ENCODE measurements at places on chromosomes 2 and 18. TPM values are rescaled to one million over a fixed set of nuclear protein-coding genes. Genes with fewer than 3 reads are reported as not detected.

DNA sequence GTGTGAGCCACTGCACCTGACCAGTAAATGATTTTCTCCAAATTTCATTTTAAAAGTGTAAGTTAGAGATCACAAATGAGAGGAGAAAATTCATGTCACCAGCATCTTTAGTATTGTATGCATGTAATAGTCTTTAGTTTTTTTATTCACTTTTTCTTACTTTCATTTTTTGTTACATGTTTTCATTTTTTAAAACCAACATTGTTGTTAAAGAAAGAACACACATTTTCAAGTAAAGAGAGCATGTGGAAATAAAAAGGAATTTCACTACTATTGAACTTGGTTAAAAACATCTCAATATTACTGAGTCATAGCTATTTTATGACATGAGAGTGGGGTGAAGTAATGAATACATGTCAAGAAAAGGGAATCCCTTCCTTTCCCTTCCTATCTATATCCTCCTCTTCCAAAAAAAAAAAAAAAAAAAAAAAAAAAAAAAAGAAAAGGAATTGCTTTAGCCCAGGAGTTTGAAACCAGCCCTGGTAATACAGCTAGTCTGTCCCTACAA is 29.1 kb upstream of the PMAIP1 start:
- DNase-seq = no peak

DNA sequence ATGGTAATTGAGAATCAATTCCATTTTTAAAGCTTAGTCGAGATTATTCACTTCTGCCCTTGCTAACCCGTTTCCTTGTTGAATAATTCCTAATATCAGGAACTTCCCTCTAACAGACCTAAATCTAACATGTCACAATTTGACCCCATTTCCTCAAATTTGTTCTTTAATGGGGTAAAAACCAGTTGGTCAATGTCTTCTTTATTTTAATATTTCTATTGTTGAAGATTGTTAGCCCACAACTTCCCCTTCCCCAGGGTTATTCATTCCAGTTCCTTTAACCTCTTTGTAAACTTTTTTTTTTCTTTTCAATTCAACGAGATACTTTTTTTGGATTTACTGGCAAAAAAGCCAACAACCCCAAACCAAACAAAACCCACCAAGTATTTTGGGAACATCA is 7.3 kb downstream of the TNFRSF11A start:
- DNase-seq = no peak

- DNase-seq = no peak
These were observed 13.1 kb downstream of the MTCL1 start for GRCh38 chr18:8718401-8718913.

GRCh38 chr2:69291004-69291650 is 95.9 kb downstream of the GFPT1 start:
- no peak for DNase-seq

DNA sequence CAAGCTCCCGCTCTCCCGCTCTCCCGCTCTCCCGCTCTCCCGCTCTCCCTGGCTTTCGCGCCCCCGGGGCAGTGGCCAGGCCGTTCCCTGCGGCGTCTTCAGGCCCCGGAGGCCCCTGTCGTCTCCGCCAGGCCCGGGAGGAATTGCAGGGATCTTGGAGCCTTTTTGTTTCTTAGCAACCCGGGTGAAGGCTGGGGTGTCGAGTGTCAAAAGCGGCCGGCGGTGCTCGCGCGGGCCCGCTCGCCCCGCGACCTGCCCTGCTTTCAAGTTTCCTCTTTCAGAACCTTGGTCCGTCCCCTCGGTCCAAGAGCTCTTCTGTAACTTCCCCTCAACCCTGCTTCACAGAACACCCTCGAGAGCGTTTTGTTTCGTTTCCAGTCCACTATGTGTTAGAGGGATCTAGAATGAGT is 1.4 kb downstream of the RNF138 start:
- peak; percentile 69 for DNase-seq

DNA sequence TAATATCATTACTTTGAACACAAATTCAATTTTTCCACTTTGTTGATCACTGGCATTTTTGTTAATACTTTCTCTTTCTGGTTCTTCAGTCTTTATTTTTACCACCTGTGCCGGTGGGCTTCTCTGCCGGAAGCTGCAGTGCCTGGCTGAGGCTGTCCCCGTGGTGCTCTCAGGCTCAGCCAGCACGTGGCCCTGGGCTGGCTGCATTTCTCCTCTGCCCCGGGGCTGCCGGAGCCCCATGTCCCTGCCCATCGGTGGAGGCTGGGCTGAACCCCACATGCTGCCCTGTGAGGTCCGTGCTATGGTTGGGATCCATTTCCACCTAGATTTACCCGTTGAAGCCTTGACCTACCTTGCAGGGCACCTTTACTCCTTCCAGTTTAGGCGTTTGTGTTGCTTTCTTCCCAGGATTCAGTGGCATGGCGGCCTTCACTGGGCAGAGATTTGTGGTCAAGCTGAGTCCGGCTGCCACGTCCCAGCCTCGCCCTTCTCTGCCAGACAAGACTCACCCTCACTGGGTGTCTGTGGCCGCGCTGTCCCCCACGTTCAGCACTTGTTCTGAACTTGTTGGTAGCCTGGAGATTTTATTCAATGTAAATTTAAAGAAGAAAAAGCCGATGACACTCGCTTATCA is 12.8 kb upstream of the TMEM18 start:
- no peak for DNase-seq

DNA sequence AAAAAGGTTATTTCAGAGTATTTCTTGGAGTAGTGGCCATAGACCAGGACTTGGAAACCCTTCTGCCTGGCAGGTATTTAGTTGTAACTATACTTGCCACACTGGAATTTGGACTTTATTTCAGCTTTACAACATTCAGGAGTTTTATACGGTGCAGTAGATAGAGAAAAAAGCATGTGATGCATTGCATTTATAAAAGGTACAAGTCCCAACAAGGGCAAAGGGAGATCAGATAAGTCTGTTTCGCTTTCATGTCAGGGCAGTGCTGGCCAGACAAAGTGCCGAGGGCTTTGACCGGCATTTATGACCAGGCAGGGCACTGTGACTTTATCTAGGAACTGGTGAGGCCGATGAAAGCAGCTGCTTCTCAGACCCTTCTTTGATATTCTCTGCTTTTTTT is 145.4 kb downstream of the RTN4 start:
- DNase-seq = no peak

DNA sequence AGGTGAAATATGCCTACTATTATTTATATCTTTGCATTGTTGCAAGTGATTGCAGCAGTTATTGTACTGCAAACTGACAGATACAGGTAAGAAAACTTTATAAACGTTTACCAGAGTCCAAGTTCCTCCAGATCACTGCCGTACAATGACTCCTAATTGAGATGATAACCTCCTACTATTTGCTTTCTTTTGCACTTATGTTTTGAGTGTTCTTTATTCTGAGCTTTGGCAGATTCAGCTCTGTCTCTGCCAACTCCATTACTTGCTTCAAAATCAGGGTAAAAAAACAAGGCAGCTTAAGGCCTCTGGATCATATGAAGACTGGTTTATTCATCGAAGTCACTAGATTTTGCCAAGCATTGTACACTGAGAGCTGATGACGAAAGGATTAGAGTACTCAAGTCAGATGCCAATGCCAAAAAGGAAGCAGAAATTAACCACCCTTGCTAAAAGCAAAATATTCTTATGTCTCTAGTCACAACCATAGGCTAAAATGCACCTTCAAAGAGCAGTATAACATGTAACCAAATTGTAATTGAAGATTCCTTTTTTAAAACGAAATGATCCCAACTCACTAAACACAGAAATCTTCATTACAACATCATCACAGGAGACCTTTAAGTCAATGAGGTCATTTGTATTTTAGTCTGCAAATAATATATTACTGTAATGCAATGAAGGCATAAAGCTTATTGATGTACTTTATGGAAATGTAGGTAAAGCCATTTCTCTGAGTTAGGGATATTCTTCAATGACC is 10.5 kb upstream of the IKZF2 start:
- DNase-seq = no peak

- no peak for DNase-seq
These were observed 26.8 kb downstream of the B3GNT2 start for GRCh38 chr2:62222674-62223073.

GRCh38 chr2:228599781-228600180 is 418.3 kb upstream of the SPHKAP start:
- no peak for DNase-seq

DNA sequence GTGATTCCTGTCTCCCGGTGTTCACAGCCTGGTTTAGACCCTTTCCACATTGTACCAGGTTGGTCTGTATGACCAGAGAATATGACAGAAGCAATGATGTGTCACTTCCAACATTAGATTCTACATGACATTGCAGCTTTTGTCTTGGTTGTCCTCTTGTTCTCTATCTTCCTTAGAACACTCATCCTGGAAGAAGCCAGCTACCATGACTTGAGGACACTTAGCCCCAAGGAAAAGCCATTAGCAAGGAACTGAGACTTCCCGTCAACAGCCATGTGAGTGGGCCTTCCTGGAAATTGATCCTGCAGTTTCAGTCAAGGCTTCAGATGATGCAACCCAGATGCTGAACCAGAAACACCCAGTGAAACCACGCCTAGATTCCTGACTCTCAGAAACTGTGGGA is 143.3 kb downstream of the MREG start:
- DNase-seq = no peak

DNA sequence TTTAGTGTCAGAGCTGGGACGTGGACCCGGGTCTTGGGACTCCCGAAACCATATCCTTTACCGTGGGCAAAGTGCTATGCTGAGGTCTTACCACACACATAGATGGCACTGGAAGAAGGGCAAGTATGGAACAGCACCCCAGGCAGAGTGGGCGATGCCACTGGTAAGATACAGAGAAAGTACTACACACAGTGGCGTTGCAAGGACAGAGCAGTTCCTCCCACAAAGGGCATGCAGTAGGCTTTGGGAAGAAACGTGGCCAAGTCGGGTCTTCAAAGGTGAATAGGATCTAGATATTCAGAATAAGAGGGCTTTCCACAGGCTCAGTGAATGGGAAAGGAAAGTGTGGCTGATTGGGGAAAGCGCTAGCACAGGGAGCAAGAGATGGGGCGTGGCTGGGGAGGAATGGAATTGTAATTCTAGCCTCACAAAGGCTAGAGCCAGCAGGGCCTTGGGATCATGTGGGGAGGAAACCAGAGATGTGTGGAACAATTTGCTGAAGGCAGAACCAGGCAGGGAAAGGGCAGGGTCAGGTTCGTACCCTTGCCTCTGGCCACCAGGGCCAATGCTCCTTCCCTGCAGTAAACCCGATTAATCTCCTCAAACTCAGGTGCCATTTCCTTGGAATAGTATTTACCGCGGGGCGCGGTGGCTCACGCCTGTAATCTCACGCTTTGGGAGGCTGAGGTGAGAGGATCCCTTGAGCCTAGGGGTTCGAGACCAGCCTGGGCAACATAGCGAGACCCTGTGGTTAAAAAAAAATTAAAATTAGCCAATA is 36.0 kb downstream of the PCBP1 start:
- DNase-seq = peak; percentile 85

DNA sequence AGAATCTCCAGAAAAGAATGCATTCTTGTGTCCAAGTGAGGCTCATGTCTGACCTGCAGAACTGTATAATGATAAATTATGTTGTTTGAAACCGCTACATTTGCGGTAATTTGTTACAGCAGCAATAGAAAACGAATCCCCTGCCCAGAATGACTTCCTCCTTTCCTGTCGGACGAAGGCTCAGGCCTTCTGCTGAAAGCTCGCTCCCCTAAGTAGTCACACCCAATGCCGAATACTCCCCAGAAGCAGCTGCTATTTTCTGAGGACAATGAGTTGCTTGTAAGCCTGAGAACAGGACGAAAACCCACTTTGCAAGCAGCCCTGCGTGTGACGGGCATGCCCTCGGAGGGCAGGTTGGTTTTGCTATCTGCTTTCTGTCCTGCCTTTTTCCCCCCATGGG is 27.7 kb upstream of the PTPN4 start:
- DNase-seq = no peak

GRCh38 chr2:201886504-201886903 is 80.2 kb downstream of the CDK15 start:
- no peak for DNase-seq

- no peak for DNase-seq
These were observed 317.4 kb downstream of the NBAS start for GRCh38 chr2:15243762-15244161.

DNA sequence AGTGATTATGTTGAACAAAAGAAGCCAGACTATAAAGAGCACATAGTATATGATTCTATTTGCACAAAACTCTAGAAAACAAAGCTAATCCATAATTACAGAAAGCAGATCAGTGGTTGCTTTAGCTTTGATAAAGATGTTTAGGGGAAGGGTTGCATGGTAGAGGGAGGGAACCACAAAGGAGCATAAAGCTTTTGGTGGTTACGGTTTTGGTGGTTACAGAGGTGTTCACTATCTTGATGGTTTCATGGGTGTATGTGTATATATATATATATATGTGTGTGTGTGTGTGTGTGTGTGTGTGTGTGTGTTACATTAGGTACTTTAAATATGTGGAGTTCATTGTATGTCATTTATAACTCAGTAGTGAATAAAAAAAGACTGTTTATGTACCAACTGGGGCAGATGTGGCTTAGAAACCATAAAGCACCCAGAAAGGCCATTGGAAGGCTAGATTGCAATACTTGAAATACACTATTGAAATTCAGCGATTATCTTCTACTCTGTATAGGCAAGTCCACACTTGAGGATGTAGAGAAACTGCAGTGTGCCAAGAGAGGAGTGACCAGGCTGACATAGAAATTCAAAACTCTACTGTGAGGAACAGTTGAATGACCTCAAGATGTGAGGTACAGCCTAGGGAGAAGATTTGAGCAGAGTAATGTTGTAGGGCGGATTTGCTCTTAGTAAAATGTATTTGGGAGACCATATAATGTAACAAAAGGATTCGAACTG is 60.6 kb downstream of the CAB39 start:
- no peak for DNase-seq

DNA sequence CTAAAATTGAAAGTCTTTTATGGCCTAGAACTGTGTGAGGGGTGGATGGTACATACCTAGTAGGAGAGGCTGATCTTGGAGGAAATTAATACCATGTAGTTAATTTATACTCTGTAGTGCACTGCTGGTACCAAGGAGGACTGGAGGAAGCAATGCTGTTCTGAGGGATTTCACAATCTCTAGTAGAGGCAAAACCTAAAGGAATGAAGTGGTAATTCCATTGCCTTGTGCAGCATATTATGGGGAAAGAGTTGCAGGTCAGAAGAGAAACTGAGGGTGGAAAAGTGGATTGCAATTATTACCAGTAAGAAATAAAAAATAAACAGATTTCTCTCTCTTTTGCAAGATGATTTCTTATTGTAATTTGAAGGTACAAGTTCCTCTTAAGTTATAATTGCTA is 2.2 kb downstream of the ABI2 start:
- DNase-seq = no peak

- DNase-seq = peak; percentile 70
These were observed 36.9 kb downstream of the RPL37A start for GRCh38 chr2:216535454-216535995.

GRCh38 chr2:28801726-28802125 is 8.9 kb upstream of the SPDYA start:
- DNase-seq = no peak

GRCh38 chr2:181357979-181358378 is 99.2 kb upstream of the ITGA4 start:
- no peak for DNase-seq

CXCR2 gene
- 9.1 TPM for total RNA-seq

PMAIP1 gene
- total RNA-seq = 1.2 TPM

CYP1B1 gene
- total RNA-seq = 237 TPM

RGPD3 gene
- 0.22 TPM for total RNA-seq

ASXL2 gene
- 41.2 TPM for total RNA-seq

MPP4 gene
- total RNA-seq = 0.27 TPM

PSTPIP2 gene
- total RNA-seq = 10.0 TPM

DLX1 gene
- 0.94 TPM for total RNA-seq

MC4R gene
- not detected for total RNA-seq

TBR1 gene
- not detected for total RNA-seq
